Activated naive CD8-positive, alpha-beta T cell treated with anti-CD3 and anti-CD28 coated beads for 36 hours (primary cell): ENCODE measurements at places on chromosomes 16 and 17. TPM values are rescaled to one million over a fixed set of nuclear protein-coding genes. Genes with fewer than 3 reads are reported as not detected.

DNA sequence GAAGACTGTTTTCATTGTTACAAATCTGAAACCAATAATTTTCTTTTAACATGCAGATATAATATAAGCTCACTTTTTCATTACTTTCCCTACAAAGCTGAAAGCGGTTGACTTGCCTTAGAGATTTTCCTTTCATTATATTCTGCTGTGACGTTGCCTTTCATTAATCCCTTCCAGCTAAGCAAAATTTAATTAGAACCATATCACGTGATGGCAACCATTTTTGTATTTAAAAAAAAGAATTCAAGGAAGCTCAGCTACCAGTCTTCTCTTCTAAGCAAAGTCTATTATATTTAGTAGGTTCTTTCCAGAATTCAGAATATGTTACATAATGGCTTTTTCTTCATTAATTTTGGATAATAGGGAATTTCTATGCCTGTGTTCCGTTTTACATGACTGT is 186.5 kb downstream of the PRKCA start:
- H3K27ac ChIP-seq: no peak overlapping the region
- no peaks in the 10 kb centered on the region for H3K27me3 ChIP-seq
- peaks cover 26% of the 10 kb centered on the region for H3K36me3 ChIP-seq
- DNase-seq: no peak

Gene SIRT7
- 27.3 TPM for total RNA-seq

Gene TBC1D3C
- 0.86 TPM for total RNA-seq

Gene B4GALNT2
- not detected for total RNA-seq

Gene NKD1
- 0.86 TPM for total RNA-seq

Gene PDE6G
- total RNA-seq: 8.6 TPM
